ENCODE measurements at places on chromosomes 12 and 14. TPM values are rescaled to one million over a fixed set of nuclear protein-coding genes. Genes with fewer than 3 reads are reported as not detected.

SLC4A8 gene
- 2.6 TPM for total RNA-seq

SYNJ2BP gene
- 12.2 TPM for total RNA-seq

ZNF740 gene
- 6.5 TPM for total RNA-seq

GLIPR1L1 gene
- total RNA-seq = not detected

LRRC9 gene
- not detected for total RNA-seq

All from GM23248 (cell line).